ENCODE measurements at places on chromosomes 5 and 9.

GRCh38 chr9:137286975-137287383 lies 9.5 kb downstream of the TOR4A start:
- peak; percentile 41 for DNase-seq

DNA sequence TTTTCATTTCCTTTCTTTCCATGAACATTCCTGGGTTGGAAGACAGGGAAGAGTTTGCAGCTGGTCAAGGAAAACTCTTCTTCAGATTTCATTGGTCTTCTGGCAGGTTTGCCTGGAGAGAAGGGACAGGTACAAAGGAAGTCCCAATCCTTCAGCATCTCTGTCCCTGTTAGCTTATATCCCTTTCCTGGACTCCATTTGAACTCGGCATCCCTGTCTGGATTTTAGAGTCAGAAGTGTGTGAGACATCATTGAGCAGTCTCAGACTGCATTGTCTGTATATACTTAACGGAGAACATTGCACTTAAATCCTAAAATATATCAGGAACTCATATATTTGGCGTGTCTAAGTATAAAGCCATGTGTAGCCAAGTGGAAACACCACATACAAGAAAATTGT lies 54.9 kb downstream of the ADGRV1 start:
- DNase-seq, result no peak

DNA sequence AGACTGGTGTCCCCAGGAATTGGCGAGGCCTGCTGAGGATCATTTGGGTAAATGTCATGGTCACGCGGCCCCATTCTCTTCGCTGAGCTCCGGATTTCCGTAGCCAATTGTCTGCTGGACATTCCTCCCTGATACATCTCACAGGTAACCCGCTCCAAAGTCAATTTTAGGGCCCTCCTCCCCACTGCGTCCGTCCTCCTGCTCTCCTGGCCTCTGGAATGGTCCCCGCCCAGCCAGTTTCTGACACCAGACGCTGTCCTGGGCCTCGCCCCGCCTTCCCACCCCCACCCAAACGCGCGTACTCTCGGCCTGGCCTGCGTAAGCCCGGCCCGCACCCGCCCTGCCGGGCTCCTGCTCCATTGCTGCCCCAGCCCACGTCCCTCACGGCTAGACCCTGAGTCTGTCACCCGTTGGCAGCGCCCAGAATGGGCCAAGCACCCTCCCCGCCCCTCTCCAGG lies 202.0 kb downstream of the AUH start:
- no peak for DNase-seq

DNA sequence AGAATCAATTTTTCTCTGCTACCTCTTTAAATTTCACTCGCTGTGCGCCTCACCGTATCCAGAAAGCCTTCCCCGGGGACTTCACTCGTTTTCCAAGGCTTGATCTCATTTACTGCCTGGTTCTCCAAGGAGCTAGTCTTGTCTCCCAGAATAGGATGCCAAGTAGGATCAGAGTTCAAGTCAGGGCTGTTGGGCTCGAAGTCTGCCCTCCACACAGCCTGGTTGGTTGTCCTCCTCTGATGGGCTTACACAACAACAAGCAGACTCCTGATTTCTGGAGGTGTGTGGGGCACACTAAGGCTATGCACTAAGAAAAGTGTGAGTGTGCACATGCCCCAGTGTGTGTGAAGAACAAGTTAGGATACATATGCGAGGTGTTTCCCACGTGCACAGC lies 14.0 kb upstream of the TNIP1 start:
- DNase-seq, result no peak

GRCh38 chr5:163172540-163173338 lies 264.7 kb upstream of the CCNG1 start:
- no peak for DNase-seq

- no peak for DNase-seq
These were observed 13.4 kb downstream of the ABHD17B start for GRCh38 chr9:71897577-71897976.

- no peak for DNase-seq
These were observed 68.3 kb downstream of the SMARCA2 start for GRCh38 chr9:2083479-2083878.

DNA sequence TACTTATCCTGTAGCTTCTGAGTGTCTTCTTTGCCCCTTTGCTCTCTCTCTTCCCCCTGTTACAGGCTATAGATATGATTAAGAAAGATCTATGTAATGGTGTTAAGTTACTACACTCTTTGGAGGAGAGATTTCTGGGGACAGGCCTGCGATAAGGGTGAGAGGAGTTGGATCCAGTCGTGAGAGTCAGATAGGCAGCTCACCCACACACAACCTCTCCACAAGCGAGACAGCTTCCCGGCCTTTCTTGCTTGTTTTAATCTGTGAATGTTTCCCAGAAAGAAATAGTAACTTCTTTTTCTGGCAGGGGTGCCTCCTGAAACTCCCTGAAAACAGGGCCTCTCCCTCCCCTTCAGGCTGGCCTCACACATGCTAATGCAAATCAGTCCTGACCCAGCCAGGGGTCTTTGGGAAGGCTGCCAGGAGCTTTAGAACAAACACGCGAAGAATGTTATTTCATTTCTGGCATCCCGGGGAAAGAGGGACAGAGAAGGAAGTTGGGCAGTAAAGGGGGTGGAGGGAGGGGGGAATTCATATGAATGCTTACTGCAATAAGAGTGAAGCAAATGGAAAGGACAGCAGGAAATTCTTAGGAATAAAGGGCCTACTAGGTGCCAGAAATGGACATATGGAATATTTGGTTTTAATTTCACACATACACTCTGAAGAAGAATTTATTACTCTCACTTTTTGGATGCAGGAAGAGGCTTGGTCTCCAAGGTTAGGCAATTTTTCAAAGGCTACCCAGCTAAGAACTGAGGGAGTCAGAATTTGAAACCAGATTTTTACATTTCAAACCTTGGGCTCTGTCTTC lies 215.8 kb upstream of the TRIM32 start:
- no peak for DNase-seq

GRCh38 chr5:56319526-56320181 lies 86.5 kb upstream of the ANKRD55 start:
- DNase-seq, result no peak

- DNase-seq, result no peak
These were observed 29.2 kb downstream of the PCDHGC5 start for GRCh38 chr5:141517880-141518617.

GRCh38 chr5:10441992-10442435 lies 335 bp downstream of the ROPN1L start:
- no peak for DNase-seq

- no peak for DNase-seq
These were observed 44.1 kb upstream of the EQTN start for GRCh38 chr9:27340961-27341511.

- DNase-seq, result no peak
These were observed 559.6 kb downstream of the CETN3 start for GRCh38 chr5:89849830-89850512.

DNA sequence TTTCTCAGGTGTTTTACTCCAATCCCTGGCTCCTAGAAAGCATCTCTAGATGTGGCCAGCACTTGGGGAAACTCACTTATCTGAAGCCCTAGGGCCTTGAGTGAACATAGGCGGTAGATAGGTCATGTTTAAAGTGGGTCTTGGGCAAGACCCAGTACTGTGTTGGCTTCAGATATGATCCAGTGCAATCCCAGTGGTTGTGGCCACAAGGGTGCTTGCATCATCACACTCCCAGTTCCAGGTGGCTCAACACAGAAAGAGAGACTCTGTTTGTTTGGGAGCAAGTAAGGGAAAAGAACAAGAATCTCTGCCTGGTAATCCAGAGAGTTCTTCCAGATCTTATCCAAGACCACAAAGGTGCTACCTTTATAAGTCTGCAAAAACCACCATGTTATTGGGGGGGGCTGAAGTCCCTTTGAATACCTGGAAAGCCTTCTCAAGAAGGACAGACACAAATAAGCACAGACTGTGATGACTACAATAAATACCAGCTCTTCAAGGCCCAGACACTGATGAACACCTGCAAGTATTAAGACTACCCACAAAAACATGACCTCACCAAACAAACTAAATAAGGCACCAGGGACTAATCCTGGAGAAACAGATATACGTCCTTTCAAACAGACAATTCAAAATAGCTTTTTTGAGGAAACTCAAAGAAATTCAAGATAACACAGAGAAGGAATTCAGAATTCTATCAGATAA lies 114.7 kb downstream of the LURAP1L start:
- no peak for DNase-seq

- no peak for DNase-seq
These were observed 89.7 kb upstream of the PRLR start for GRCh38 chr5:35320029-35320428.

GRCh38 chr5:14172149-14172795 lies 29.1 kb downstream of the TRIO start:
- no peak for DNase-seq

- DNase-seq, result no peak
These were observed 1.1 kb downstream of the PRRX2 start for GRCh38 chr9:129666575-129666974.

- no peak for DNase-seq
These were observed 763.9 kb upstream of the FAM174A start for GRCh38 chr5:99771296-99771695.

DNA sequence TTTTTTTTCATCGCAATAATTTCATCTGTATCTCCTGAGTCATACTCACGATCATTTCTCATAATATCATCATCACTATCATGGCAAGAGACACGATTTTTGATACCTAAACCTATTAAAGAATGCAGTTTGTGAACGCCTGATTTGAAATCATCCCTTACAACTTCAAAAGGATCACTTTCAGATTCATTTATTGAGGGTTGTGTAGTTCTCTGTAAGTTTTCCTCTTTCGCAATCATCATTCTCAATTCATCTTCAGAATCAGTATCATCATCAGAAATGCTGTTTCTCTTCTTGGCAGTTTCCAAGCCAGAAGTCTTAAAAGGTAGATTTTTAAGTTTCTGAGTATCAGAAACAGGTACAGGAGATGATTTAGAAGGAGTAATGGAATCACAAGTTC lies 9.7 kb downstream of the NOL8 start:
- no peak for DNase-seq

DNA sequence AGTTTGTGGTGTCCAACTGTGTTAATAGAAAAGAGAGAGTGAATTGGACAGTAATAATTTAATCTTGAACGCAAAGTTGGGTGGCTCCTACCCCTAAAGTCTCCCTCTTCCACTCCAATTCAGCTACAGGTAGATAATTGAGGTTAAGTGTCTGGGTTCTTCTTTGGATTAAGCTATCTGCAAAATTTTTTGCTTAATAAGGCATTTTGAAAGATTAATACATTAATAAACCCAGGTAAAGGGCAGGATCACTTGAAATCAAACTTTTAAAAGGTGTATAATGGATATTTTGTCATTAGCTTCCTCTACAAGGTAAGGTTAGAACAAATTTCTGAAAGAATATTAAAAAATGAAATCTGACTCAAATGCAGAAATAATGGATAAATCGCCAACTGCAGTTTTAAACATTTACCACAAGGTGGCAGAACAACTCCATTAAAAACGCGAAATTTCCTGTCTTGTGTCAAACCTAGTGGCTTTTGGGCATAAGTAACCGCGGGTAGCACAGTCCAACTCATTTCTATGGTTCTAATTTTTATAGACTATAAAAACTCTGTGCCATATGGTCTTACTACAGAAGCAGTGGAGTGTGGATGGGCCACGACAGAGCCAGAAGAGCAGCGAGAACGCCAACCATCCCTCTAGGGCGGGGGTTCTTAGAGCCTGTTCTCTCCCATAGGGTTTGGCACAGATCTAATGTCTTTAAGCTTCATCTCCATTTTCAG lies 276.5 kb downstream of the ARHGEF28 start:
- DNase-seq, result peak; percentile 69

DNA sequence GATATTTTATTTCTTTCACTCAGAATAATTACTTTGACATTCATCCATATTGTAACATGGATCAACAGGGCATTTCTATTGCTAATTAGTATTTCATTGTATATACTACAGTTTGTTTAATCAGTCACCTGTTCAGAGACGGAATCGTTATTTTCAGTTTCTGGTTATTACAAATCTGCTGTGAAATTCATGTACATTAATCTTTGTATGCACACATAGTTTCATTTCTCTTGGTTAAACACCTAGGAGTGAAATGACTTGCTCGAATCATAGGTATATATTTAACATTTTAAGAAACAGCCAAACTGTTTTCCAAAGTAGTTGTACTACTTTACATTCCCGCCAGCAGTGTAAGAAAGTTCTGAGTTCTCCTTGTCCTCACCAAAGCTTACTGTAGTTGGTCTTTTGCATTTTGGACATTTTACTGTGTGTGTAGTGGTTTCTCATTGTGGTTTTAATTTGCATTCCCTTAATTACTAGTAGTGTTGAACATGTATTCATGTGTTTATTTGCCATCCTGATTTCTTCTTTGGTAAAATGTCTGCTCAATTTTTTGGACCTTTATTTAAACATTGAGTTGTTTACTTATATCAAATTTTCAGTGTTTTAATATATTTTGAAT lies 198.2 kb downstream of the SAXO1 start:
- no peak for DNase-seq

DNA sequence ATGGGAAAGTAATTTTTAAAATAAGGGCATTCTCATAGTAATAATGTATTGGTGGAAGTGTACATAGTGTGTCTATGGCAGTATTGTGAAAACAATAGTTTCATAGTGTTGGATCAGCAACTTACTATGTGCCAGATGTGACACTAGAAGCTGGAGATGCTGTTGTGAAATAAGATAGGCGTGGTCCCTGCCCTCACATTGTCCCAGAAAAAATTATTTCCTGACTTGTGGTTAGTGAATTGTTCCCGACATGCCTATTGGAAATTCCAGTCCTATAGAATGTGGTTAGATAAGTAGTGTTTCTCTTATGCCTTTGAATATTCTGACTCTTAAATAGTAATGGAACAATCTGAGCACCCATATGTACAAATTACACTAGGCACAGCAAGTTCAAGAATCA lies 55.3 kb upstream of the MTAP start:
- no peak for DNase-seq

- no peak for DNase-seq
These were observed 39.2 kb upstream of the ACO1 start for GRCh38 chr9:32345243-32345642.

DNA sequence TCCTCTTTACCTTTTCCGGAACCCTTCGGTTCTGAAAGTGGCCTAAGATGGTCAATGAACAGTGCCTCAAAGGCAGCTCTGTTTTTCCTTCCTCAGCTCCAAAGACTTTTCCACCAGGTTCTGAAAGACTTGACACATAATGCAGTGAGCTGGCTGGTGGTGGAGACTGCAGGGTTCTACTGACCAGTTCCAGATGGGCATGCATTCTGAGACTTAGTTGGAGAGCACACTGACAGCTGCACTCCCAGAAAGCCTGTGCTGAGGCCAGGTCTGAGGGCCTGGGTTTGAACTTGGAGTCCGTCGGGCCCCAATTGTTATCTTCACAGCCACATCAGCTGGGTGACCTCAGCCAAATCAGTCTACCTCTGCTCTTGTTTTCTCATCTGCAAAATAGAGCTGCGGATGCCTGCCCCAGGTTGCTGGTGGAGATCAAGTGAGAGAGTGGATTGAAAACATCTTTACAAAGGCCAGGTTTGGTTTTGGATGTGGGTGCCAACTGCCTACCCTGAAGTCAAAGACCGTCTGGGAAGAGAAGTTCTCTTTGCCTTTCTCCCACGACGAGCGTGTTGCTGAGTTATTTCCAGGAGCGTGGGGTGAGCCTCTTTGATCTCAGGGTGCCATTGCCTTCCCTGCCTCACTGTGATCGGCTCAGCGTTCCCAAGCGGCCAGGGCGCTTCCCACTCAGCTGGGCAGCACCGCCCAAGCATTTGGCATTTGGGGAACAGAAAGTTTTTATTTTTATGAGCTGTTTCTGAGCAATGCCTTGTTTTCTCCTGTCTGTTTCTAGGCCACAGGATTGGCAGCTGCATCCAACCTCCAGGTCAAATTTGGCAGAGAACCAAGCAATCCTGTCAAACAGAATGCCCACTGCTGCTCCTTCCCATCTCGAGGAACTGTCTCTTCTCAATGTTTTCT lies 54.9 kb downstream of the RAD23B start:
- DNase-seq, result no peak
